ENCODE measurements at places on chromosomes 6 and 20.

DNA sequence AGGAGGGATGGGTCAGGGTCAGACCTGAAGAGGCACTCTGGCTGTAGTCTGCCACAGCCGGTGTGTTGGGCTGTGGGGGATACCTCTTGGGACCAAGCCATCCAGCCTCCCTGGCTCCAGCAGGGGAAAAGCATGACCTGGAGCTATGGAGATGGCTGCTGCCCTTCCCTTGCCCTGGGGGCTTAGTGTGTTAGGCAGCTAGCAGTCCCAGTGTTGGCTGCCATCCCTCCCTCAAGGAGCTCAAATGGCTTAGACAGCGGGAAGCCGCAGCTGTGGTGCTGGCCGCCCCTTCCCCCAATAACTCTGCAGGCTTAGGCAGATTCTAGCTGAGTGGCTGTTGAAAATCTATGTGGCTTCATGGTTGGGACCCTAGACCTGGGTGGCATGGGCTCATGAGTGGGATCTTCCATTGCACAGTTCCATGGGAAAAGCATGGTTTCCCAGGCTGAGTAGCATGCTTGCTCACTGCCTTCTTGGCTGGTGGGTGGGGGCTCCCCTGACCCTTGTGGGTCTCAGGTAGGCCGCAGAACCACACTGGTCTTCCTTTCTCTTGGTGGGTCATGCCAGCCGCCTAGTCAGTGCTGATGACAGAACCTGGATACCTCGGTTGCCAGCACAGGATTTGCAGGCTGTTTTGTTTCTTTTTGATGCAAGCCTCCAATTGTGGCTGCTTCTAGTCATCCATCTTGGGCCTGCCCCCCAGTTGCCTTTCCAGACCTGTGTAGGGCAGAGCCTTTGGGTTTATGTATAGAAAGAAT lies 69.0 kb upstream of the AHI1 start:
- DNase-seq: no peak

- no peak for DNase-seq
Observed at GRCh38 chr20:2834401-2835110, 5.9 kb downstream of the PCED1A start.

DNA sequence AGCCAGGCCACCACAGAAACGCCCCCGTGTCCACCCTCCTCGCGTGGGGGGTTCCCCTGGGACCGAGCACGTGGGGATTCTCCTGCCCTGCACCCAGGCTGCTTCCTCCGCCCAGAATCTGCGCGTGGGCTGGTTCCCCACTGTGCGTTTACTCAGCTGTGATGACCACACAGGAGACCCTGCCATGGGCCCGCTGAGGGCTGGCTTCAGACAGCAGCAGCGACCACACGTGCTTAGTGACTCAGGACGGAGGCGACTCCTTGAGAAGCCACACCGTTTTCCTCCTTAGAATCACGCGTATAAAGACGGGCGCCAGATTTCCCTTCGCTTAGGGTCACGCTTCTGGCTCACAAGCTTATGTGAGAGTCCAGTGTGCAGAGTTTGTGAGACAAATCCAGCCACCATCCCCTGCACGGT lies 63.9 kb upstream of the PDE10A start:
- no peak for DNase-seq

DNA sequence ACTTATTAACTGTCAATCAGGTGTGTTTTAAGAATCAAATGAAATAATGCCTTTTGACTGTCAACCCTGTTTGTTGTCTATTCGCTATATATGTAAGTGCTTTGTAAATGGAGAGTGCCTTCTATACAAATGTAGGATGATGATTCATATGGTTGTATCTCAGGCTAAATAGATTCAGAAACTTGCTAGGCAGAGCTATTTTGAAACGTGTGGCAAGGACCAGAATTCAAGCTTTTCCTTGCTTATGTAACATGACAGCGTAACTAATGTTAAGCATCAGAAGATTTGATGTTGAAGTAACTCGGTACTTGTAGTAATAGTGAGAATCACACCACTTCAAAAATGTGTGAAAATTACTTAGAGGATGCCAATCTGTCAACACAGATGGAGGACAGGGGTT lies 3.4 kb downstream of the OGFRL1 start:
- DNase-seq: no peak

GRCh38 chr6:142845624-142846458 lies 99.1 kb downstream of the HIVEP2 start:
- peak; percentile 93 for DNase-seq

DNA sequence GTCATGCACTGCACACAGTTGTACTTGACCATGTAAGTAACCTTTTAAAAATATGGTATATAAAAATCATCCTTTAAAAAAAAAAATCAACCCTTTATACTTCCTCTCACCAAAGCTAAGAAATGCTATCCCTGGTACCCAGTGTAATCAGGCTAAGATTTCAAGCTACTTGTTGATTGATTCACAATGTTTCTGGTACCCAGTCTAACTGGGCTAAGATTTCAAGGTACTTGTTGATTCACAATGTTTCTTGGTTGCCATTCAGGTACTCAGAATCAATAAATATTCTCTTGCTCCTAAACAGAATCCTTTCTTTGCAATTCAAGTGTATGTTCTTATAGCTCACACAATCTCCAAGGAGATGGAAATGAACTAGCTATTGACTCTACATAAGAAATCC lies 76.4 kb downstream of the SMLR1 start:
- DNase-seq: no peak

DNA sequence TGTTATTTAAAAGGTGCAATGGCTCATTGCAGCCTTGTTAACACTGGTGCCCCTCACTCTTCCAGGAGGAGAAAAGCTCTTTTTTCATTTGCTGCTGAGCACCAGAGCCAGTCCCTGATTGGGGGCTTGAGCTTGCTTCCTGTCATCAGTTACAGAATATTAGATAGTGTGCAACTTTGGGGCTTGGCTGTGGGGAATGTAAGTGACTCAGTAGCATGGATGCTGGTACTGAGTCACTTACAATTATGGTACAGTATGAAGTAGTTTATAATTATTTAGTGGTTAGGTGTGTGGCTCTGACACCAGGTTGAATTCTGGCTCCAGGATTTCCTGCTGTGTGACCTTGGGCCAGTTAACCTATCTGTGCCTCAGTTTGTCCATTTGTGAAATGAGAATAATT lies 37.6 kb downstream of the ANKS1A start:
- peak; percentile 59 for DNase-seq

GRCh38 chr6:139926711-139927110 lies 552.3 kb upstream of the CITED2 start:
- peak; percentile 51 for DNase-seq

DNA sequence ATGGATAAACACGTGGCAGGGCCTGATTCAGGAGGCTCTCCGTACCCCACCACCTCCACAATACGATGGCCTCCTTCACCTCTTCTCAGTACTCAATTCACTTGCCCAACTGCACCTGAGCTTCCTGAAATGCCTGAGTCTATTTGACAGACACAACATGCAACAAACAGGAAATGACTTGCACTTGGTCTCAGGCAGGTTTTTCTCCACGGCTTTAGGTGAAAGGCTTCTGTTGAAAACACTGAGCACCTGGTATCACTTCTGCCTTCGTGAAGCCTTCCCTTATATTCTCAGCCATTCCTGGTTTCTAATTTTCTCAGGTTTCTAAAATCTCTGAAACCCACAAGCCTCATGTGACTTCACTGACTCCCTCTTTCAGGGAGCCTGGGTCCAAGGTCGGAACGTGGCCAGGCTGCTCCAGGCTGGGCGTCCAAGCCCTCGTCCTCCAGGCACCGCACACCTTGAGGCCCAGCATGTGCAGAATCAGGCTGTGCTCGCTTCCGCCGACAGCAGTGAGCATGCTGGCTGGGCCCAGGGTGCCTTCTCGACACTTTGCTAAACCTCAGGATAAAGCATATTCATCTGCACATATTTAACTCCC lies 34.7 kb downstream of the TAF4 start:
- no peak for DNase-seq

- DNase-seq: peak; percentile 14
Observed at GRCh38 chr6:95574811-95575210, 2.5 kb upstream of the MANEA start.

DNA sequence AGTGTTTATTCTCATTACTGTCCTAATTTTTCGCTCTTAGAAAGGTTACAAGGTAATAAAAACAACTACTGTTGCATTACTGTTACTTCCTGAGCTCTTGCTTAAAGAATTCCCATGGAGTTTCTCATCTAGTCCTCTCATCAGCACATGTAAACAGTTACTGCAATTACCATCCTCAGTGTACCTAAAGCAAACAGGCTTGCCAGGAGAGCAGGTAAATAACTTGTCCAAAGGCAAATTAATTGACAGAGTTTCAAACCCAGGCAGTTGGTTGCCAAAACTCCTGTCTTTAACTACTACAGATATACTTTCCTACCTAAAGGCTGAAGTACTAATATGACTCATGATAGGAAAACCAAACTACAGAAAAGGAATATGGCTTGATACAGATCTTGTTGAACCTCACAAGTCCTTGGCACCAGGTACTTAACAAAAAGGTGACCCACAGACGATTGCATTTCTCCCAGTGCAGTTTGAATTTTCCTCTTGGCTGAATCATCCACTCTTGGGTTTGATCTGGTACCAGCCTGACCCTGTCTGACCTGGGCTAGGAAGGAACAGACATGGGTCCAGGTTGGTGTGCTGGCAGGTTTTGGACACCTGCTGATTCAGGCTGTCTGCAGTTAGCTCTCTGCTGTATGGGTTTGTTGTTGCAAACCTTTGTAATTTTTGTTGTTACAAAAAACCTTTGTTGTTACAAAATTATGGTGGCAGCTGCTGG lies 153.0 kb downstream of the CFAP61 start:
- no peak for DNase-seq

DNA sequence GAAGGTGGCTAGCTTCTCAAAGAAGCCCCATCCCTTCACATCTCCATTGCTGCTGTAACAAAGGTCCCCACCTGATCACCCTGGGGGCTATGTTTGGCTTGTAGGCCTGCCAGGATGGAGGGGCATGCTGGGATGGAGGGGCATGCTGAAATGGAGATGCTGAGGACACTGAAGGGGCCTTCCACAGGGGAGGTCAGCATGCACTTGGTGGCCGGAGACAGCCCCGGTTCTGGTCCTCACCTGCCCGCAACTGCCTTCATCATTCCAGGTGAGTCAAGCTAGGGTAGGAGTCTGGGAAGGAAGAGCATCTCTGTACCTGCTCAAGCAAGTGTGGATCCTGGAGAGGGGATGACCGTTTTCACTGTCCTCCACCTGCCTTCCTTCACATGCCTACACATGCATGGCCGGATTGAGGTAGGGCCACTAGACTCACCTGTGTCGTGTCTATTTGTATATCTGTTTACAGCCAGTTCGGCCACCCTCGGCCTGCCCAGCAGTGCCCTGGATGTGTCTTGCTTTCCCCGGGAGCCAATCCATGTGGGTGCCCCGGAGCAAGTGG lies 6.0 kb downstream of the L3MBTL1 start:
- no peak for DNase-seq

DNA sequence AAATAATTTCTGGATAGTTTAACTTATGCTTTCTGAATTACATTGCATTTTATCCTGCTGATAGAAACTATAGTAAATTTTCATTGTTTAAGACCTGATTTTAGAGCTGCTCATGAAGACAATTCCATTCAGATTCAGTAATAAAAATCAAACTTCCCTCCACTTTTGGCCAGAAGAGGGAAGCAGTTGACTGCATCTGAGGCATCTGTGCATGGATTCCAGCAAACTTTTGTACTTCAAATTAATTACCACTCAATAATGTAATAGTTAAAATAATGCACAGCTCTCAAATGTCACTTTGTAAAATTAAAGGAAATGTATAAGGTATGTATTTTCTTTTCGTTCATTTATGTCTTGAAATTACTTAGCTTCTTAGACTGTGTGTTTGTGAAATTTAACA lies 64.2 kb upstream of the SLC35B3 start:
- no peak for DNase-seq

GRCh38 chr6:137229075-137229759 lies 10.0 kb upstream of the IFNGR1 start:
- DNase-seq: no peak

GRCh38 chr6:116411284-116411623 lies 40.5 kb downstream of the DSE start:
- DNase-seq: peak; percentile 68

DNA sequence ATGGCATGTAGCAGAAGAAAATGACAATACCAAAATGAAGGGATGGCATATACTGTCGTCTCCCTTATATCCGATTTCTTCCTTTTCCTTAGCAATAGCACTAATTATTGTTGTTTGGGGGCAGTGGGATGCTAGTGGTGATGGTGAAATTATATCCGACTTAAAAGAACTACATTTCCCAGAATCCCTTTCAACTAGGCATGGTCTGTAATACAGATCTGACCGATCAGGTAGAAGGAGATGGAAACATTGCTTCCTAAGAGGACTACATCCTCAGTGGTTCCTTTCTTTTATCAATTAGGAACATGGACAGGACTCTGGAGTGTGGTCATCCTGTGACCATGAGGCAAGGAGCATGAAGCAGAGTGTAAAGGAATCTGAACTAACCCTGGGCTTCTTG lies 532.6 kb downstream of the CBLN4 start:
- no peak for DNase-seq

- no peak for DNase-seq
Observed at GRCh38 chr6:137779982-137780381, 87.1 kb upstream of the TNFAIP3 start.

DNA sequence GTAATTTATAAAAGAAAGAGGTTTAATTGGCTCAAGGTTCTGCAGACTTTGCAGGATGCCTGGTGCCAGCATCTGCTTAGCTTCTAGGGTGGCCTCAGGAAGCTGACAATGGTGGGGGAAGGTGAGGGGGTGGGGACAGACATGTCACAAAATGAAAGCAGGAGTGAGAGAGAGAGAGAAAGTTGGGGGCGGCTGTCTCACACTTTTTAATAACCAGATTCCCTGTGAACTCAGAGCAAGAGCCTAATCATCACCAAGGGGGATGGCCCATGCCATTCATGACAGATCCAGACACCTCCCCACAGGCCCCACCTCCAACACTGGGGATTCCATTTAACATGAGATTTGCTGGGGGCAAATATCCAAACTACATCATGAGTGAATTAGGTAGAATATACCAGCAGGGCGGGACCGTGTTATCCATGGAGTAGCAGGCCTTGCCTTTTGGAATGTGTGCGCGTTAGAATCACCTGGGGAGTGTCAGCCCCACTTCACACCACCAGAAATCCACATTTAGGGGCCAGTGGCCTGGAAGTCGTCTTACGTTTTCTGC lies 258.8 kb downstream of the CDH4 start:
- no peak for DNase-seq

DNA sequence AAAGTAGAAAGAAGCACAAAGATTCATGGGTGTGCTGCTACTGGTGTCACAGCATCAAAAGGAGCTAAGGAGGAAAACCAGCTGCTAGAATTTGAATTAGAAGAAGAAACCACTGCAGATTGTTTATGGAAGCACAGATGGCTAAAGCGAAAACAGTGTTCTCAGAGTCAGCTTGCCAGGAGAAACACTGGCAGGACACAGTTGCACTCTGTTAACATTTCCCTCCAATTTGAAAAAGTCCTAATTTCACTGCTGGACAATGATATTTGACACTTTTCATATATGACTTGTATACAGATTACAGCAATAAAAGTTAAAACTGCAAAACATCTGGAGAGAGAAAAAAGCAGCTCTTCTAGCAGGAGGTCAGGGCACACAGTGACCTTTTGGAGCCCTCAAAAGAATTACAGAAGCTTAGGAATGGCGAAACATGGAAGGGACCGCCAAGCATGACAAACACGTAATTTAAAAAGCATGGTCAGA lies 314.5 kb downstream of the COL12A1 start:
- DNase-seq: peak; percentile 62

GRCh38 chr20:59004493-59004762 lies 2.6 kb downstream of the CTSZ start:
- DNase-seq: no peak
